ENCODE measurements at places on chromosomes 16 and 17.

DNA sequence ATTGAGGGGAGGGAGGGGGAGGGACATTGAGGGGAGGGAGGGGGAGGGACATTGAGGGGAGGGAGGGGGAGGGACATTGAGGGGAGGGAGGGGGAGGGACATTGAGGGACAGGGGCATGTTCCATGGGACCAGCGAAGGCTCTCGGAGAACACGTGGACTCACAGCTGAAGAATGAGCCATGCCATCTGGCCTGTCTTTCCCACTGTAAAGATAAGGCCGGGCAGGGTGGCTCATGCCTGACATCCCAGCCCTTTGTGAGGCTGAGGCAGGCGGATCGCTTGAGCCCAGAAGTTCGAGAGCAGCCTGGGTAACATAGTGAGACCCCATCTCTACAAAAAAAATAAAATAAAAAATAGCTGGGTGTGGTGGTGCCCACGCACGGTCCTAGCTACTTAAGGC is 32.5 kb downstream of the RPH3AL start:
- no peak for DNase-seq

DNA sequence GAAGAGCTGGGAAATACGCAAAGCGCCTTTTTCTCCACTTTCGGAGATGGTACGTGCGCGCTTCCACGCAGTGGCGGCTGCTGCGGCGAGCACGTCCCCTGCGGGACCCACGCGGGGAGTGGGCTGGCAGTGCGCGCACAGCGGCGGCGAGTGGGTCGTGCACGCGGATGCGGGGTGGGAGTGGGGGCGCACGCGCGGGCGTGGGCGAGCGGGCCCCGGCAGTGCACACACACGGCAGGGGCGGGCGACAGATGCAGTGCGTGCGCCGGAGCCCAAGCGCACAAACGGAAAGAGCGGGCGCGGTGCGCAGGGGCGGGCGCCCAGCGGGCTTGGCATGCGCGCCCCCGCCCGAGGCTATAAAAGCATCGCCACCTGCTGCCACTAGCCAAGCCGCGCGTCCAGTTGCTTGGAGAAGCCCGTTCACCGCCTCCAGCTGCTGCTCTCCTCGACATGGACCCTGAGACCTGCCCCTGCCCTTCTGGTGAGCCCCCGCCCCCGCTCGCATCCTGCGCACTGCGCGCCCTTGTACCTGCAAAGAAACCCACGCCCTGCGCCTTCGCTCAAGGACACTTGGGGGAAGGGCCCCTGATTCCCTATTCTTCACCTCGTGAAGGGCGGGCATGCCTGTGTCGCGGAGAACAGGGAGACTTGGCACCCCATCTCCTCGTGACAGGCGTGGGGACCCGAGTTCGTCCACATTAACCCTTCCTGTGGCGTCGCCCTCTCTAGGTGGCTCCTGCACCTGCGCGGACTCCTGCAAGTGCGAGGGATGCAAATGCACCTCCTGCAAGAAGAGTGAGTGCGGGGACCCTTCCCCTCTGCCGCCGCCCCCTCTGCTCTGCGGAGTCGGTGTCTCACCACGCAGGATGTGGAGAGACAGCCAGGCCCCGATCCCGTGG is at the start of gene MT3:
MT3 (plus strand) TSS at position 388 of the 899 bp plus-strand sequence; CDS start at position 451, 63 bp downstream.
- no peak for DNase-seq

DNA sequence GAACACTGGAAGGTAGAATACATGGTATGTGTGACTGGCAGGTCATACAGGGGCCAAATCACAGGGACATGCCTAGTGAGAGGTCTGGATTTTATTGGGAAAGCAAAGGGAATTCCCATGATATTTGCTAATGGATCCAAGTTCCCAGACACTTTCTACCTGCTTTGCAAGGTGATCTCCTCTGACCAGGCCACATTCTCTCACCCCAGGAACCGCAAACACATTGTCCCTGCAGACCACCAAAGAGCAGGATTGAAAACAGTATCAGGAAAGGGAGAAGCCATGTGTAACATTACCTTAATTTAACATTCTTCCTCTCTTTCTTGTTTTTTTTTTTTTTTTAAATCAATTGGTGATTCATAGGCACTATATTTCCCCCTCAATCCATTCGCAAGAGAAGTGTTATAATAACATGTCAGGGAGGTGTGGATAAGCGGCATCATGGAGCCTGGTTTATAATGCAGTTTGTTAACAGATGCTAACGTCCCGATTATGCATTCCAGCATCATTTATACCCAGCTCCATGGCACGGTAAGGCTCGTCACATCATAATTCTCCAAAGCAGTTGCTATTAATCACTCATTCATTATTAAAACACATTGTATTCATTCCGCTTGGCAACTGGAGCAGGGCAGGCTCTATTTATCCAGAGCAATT is 155.1 kb upstream of the CCL2 start:
- no peak for DNase-seq

DNA sequence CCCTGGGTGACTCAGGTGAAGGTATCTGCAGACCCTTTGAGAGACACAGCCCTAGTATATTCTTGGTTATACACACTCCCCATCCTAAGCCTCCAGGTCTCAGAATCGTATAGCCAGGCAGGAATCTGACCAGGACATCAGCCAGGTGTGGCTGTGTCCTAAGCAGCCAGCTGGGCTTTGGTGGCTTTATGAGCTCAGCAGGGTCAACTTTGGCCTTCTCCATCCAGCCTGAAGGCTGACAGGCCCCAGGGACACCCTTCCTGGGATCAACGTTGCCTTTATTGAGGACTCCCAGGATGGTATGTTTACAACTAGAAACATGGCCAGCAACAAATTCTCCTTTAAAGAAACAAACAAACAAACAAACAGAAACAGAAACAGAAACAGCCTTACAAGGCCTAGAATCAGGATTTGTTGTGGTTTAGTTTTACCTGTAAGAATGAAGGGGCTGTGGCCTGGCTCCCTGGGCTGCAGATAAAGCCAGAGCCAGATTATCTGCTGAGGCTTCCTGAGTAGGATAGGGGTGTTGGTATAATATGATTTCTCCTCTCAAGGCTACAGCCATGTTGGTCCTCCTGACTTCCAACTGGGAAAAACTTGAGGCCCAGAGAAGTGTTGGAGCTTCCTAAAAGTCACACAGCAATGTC is 8.5 kb downstream of the KIF19 start:
- no peak for DNase-seq
